Common myeloid progenitor, CD34-positive (primary cell): ENCODE measurements at places on chromosomes 3 and 15.

DNA sequence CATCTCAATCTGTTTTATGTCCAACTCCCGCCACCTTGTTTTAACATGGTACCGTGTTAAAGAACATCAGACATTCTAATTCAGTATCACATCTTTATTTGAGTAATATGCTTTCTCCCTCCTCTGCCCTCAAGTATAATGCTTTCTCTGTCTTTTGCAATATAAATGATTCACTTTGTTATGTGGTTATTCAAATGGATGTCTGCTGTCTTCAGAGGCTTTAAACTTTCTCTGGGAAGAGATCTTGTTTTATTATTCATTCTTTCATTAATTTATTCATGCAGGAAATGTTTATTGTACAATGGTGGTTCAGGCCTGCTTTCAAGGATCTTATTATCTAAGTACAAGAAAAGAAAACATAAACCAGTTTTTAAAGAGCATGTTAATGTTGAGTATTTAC, 57.1 kb downstream of the RAP2B start:
- DNase-seq: peak; percentile 8

DNA sequence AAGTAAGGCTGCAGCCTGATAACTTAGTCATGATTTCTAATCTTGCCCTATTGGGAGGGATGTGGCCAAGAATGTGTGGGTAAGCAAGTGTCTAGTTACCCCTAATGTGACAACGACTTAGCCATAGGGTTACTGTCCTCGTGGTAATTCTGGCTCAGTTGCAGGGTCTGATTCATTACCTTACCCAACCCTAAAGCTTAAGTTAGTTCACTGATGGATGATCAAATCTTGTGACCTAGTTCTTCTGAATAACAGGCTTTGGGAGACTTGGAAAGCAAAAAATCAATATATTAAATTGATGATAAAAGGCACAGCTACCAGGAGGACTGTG, 1.6 kb upstream of the INTS14 start:
- DNase-seq: no peak

DNA sequence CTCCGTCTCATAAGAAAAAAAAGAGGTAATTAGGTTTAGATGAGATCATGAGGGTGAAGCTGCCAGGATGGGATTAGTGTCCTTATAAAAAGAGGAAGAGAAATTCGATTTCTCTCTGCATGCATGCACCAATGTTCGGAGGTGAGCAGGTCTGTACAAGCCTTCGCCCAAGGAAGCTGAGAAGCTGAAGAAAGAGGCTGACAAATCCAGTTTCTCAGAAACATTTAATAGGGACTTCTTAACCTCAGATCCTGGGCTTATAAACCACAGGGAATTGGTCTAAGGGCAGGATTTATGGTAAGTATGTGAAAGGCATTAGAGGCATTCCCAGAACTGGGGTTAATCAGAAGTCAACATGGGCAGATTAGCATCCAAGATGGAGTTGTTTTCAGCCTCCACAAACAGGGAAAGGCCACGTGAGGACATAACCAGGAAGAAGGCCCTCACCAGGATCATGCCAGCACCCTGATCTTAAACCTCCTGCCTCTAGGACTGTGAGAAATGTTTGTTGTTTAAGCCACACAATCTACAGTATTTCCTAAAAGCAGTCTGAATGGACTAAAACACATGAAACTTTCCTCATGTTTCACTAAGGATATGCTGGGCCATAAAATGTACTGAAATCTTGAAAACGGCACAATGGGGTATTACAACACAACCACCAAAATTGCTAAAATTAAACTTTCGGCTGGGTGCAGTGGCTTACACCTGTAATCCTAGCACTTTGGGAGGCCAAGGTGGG, 11.3 kb downstream of the SHISA5 start:
- DNase-seq: no peak

- DNase-seq: no peak
Measured at GRCh38 chr3:147119346-147119745, 287.0 kb downstream of the ZIC4 start.

DNA sequence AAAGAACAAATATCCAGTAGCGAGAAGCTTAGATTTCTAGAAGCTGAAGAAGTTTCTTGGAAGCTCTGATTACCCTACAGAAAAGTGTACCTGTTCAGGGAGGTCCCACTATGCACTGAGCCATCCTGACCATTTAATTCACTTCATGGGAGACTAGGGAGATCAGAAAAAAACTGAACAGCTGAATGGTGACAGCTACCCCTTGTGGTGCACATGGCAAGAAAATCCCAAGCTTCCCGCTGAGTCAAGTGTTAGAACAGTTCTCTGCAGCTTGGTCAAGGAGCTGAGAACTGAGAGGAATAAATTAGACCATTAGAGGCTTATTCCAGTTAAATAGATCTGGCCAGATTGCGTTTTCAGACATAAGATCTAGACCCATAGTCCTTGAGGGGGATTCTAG, 197.2 kb upstream of the VEPH1 start:
- no peak for DNase-seq

GRCh38 chr3:71494212-71494611, 89.3 kb downstream of the FOXP1 start:
- peak; percentile 63 for DNase-seq

- no peak for DNase-seq
Measured at GRCh38 chr15:44883199-44883877, 73.1 kb upstream of the TERB2 start.
